ENCODE measurements at places on chromosomes 13 and 19. TPM values are rescaled to one million over a fixed set of nuclear protein-coding genes. Genes with fewer than 3 reads are reported as not detected.

DNA sequence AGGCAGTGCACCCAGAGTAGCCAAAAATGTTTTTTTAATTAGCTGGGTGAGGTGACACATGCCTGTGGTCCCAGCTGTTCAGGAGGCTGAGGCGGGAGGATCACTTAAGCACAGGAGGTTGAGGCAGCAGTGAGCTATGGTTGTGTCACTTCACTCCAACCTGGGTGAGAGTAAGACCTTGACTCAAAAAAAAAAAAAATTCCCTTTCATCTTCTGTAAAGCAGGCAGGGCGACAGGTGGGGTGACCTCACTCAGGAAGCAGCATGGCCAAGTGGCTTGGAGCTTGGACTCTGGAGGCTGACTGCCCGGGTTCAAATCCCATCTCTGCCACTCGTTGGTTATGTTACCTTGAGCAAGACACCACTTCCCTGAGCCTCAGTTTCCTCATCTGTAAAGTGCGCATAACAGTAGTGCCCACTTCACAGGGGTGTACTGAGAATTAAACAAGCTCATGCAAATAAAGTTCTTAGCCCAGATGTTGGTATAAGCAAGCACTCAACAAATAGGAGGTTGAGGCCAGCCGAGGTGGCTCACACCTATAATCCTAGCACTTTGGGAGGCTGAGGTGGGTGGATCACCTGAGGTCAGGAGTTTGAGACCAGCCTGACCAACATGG, 48.3 kb downstream of the MAP4K1 start:
- DNase-seq, result no peak

- peak; percentile 7 for DNase-seq
Observed at GRCh38 chr19:29260477-29261317, 47.7 kb upstream of the UQCRFS1 start.

- DNase-seq, result no peak
Observed at GRCh38 chr13:113884821-113885220, 20.9 kb upstream of the GAS6 start.

DNA sequence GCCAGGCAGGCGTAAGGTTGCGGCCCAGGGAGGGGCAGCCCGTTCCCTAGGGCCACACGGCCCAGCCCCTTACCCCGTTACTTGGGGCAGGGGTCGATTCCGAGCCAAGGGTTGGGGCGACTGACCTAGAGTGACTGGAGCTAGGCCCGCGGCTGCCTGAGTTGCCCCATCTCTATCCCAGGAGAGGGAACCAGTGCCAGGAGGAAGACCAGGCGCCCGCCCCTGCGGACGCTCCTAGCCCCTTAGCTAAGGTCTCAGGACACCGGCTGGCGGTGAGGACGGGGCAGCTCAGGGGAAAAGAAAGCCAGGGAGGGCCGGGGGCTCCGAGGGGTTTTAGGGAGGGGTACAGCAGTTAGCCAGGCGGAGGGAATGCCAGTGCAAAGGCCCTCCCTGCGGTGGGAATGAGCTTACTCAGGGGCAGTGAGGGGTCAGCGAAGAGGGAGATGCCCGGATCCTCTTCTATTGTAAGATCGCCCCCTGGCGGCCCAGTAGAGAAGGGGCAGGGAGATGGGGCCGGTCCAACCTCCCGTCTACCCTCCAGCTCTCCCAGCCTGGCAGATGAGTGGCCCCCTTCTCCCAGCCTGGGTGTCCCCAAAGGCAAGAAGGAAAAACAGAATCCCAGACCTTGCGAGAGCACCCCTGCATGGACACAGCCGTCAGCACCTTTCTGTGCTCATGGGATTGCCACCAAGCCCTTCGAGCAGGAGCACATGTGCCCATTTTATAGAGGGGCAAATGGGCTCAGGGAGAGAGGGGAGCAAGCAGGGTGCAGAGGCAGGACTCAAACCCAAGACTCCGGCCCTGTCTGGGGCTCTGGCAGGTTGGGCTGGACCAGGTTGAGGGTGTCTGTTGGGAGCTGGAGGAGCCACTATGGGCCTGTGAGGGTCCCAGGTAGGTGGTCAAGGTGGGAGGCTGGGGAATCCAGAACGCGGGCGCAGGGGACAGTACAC, 16.3 kb downstream of the CILP2 start:
- peak; percentile 43 for DNase-seq

DNA sequence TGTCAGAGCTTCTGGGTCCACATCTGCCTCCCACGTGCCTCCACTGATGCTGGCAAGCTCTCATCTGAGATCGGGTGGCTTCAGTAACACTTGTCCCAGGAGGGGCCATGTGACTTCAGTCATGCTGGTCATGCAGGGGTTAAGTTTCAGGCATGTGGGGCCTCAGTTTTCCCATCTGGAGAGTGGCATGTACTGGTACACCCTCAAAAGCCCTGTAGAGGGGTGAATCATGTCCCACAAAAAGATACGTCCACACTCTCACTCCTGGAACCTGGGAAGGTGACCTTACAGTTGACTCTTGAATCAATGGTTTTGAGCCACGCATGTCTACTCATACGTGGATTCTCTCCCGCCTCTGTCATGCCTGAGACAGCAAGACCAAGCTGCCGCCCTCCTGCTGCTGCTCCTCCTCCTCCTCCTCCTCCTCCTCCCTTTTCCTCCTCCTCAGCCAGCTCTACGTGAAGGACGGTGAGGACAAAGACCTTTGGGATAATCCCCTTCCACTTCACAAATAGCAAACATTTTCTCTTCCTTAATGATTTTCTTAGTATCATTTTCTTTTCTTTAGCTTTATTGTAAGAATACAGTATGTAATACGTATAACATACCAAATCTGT, 53.7 kb downstream of the COMP start:
- DNase-seq, result no peak

- DNase-seq, result no peak
Observed at GRCh38 chr19:42252365-42253244, 2.3 kb downstream of the ERF start.

- DNase-seq, result peak; percentile 65
Observed at GRCh38 chr19:44723952-44724319, 24.6 kb upstream of the BCL3 start.

- DNase-seq, result no peak
Observed at GRCh38 chr19:17762505-17763229, 11.4 kb downstream of the FCHO1 start.

GRCh38 chr13:50942630-50943311, 33.2 kb downstream of the RNASEH2B start:
- DNase-seq, result no peak

DNA sequence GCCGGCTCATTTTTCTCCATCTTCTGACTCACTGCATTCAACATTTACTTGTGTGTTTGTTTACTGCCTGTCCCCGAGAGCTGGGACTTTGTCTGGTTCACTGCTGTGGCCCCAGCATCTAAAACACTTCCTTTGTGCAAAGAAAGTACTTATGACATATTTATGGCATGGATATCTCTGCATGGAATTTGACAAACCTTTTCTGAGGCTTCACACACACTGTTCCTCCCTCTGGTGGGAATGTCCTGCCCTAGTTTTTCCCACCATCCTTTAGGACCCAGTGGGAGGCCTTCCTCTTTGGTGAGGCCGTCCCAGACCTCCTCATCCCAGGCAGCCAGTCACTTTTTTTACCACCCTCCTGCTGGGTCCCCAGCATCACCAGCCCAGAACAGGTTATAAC, 1.4 kb upstream of the SRRM5 start:
- no peak for DNase-seq

- DNase-seq, result no peak
Observed at GRCh38 chr13:66853564-66853963, 376.6 kb downstream of the PCDH9 start.

- no peak for DNase-seq
Observed at GRCh38 chr13:59422646-59423045, 741.1 kb downstream of the DIAPH3 start.

HIF3A gene
- total RNA-seq, result not detected

PROZ gene
- not detected for total RNA-seq

DNA sequence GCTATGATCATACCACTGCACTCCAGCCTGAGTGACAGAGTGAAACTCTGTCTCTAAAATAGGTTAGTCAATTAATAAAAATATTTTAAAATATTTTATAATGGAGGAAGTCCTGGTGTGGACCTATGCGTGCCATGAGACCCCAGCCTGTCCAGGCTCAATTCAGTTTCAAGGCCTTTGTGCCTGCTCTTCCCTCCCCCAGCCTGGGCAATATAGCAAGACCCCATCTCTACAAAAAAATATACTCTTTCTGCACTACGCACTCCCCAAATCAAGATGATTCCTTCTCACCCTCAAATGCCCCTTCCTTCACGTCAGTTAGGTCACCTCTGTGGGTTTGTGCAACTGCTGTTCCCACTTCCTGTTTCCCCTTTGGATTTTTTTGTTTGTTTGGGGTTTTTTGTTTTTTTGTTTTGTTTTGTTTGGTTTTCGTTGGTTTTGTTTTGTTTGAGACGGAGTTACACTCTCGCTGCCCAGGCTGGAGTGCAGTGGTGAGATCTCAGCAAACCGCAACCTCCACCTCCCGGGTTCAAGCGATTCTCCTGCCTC, 1.4 kb upstream of the HSH2D start:
- no peak for DNase-seq

MBD3L3 gene
- not detected for total RNA-seq

- DNase-seq, result no peak
Observed at GRCh38 chr13:28761586-28761985, 42.8 kb upstream of the SLC46A3 start.

GRCh38 chr13:73195091-73195490, 136.3 kb downstream of the KLF5 start:
- DNase-seq, result no peak

- DNase-seq, result no peak
Observed at GRCh38 chr13:92805766-92806165, 420.8 kb upstream of the GPC6 start.

SPINT2 gene
- 50.5 TPM for total RNA-seq

GRCh38 chr13:98022210-98022609, 68.7 kb downstream of the IPO5 start:
- DNase-seq, result no peak

FGF22 gene
- total RNA-seq, result 2.6 TPM

SOX1 gene
- total RNA-seq, result not detected

ZNF493 gene
- total RNA-seq, result 73.3 TPM
